ENCODE measurements at places on chromosomes 2 and 18. TPM values are rescaled to one million over a fixed set of nuclear protein-coding genes. Genes with fewer than 3 reads are reported as not detected.

Gene SULT1C4
- total RNA-seq = 0.56 TPM

Gene ACTR3
- 645 TPM for total RNA-seq

Gene RFX8
- 1.9 TPM for total RNA-seq

Gene MRPL30
- total RNA-seq = 34.8 TPM

Gene HTR2B
- 0.72 TPM for total RNA-seq

Gene POTEI
- not detected for total RNA-seq

Gene MAPK4
- total RNA-seq = not detected

Gene CYP27C1
- total RNA-seq = not detected

Gene SEPTIN10
- total RNA-seq = 83.9 TPM

Gene TEX44
- not detected for total RNA-seq

Gene LYPD1
- 79.7 TPM for total RNA-seq

Gene DYNC1I2
- total RNA-seq = 140 TPM

Gene MAP3K19
- not detected for total RNA-seq

Gene ATOH8
- total RNA-seq = 7.9 TPM

Gene BABAM2
- 16.7 TPM for total RNA-seq

Gene ABCG5
- not detected for total RNA-seq

Gene INHA
- total RNA-seq = not detected

Gene SLC11A1
- under 0.01 TPM for total RNA-seq

Gene SPC25
- 2.0 TPM for total RNA-seq
